Activated CD8-positive, alpha-beta memory T cell treated with anti-CD3 and anti-CD28 coated beads, Interleukin-2, amount 10 ng/mL, durations not matched to agents 7 days and 5 days (primary cell): ENCODE measurements at places on chromosomes 12 and 14. TPM values are rescaled to one million over a fixed set of nuclear protein-coding genes. Genes with fewer than 3 reads are reported as not detected.

GRCh38 chr12:120944645-120945217 lies 33.6 kb upstream of the HNF1A start:
- DNase-seq = peak; percentile 71

Gene IFI27
- 81.5 TPM for total RNA-seq

DNA sequence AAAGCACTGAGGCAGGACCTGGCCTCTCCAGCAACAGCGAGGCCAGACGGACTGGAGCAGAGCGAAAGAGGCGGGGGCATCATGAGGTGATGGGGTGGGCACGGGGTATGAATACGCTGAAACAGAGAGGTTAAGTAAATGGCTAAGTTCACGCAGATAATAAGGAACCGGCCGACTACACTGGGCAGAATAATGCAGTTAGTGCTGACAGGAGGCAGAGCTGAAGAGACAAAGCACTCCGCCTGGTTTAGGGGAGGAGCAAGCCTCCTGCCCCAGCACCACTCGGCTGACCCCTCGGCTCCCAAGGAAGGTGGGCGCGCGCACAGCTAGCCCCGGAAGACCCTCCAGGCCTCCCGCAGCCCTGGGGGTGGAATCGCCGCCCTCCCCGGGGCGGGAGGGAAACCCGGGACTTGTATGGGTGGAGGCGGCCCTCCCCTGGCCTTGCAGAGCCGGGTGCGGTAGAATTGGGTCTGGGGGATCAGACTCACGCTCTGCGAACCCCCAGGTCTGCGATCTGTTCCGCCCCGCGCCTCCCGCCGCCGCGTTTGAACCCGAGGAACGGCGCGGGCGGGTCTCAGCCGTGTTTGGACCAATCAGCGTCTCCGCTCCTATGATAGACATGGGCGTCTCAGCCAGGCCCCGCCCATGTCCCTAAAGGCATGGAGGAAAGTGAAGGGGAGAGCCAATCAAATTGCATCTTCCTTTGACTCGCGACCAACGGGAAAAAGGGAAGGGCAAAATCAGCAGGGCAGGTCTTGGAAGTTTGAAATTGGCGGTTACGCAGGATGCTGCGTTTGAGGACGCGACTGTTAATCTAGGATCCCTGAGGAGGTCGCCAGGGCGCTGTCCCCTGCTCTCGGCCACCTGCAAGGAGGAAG lies at the start of gene CIT:
Gene CIT (minus strand): TSS at position 560 of the 878 bp plus-strand sequence. CDS start 1,152 bp downstream, outside the sequence.
- DNase-seq = peak; percentile 93

- no peak for DNase-seq
Observed at GRCh38 chr14:70780396-70781075, 28.8 kb downstream of the MAP3K9 start.

- DNase-seq = peak; percentile 38
Observed at GRCh38 chr12:4441355-4442335, 4.0 kb downstream of the FGF6 start.

Gene SERPINA10
- not detected for total RNA-seq

DNA sequence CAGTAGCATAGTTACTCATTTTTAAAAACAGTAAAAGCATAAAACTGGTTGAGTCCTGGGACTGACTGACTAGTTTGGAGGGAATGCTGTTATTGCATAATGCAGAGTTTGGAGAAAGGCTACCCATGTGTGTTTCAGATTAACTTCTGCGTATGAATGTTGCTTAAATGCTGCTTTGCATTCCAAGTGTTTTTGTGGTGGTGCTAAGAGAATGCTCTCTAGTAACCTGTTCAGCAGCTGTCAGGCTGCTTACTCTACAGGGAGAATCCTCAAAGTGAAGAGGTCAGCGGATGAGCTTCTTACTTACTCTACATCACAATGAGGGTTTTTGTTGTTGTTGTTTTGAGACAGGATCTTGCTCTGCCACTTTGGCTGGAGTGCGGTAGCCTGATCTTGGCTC lies 4.3 kb downstream of the DLST start:
- DNase-seq = no peak

Gene RGS6
- 1.5 TPM for total RNA-seq

DNA sequence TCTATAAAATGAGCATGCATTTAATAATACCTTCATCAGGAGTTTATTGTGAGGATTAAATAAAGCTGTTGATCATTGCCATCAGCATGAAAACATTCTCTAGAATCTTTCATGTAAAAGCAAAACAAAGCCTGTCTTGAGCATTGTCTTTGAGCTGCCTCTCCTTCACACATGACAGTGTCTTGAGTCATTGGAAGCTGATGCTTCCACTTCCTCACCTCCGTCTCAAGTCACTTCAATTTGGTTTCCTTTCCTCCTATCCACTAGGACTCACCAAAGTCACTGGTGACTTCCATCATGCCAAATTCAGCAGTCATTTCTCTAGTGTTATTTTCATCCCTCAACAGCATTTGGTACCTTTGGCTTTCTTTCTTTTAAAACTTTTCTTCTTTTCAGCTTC lies 31.6 kb upstream of the MYBPC1 start:
- no peak for DNase-seq

Gene ACVRL1
- not detected for total RNA-seq

Gene OSGEP
- total RNA-seq = 53.0 TPM

- DNase-seq = peak; percentile 70
Observed at GRCh38 chr12:104680070-104680469, 223.3 kb downstream of the CHST11 start.
